ENCODE measurements at places on chromosomes 11 and 22.

- no peak for DNase-seq
These were observed 132.1 kb upstream of the BLID start for GRCh38 chr11:122248131-122248530.

GRCh38 chr11:16800382-16800781 is 61.9 kb downstream of the C11orf58 start:
- no peak for DNase-seq

DNA sequence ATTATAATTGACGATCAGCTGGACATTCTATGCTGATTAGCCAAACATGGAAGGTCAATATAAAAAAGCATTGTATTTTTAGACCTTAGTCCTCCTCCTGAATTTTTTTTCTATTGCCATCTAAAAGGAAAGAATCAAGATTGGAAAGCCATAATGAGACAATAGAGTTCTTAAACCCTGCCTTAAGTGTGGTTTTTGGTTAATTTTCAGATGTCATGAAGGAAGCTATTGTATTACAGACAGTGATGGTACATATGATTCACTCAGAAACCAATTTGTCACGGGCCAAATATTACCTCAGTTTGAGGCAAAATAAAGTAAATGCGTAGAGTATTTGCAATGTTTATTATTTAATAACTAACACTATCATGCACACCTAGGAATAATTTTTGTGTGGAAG is 1164.0 kb upstream of the RAG2 start:
- no peak for DNase-seq

- DNase-seq: no peak
These were observed 789.6 kb downstream of the DLG2 start for GRCh38 chr11:84837402-84838069.

GRCh38 chr11:115282923-115283322 is 221.3 kb downstream of the CADM1 start:
- no peak for DNase-seq

DNA sequence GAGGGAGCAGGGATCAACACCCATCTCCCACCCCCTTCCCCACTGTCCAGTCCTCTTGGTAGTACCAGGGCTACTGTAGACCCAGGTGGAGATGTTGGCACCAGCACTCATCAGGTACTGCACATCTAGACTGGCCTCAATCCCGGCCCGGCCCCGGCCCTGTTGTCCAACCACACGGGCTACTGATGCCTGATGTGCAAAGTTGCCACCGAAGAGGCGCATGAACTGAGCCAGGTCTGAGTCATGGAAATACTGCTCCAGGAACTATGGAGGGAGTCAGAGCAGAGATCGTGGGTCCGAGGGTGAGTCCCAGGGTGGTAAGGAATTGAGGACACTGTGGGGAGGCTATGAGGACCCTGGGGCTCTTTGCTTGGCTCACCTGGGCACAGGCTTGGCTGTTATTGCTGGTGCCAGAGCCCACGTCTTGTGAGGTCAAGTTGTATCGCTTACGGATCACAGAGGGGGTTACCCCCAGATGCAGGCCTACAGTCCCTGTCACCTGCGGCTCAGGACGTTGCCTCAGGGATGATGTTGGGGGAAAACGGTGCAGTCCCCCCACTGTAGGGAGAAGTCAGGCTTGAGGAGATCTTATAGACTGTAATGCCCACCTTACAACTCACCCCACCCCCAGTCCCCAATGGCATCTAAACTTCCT is 2.5 kb downstream of the TPP1 start:
- no peak for DNase-seq

DNA sequence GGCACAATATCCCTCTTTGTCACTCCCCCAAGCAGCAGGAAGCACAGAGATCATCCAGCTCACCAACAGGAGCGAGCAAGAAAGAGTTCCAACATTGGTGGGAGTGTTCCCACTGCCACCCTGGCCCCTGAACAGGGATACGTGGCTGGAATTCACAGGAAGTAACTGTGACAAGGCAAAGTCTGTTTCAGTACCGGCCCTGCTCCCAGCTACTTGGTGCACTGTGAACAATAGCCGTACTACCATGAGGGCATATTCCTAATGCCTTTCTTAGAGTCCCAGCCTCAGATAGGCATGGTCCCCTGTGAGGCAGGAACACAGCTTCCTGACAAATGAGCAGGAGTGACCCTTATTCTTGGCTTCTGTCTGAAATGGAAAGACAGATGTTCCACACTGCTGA is 1.8 kb upstream of the SLC37A2 start:
- DNase-seq: no peak

- no peak for DNase-seq
These were observed 40.1 kb upstream of the LYVE1 start for GRCh38 chr11:10608584-10608983.

DNA sequence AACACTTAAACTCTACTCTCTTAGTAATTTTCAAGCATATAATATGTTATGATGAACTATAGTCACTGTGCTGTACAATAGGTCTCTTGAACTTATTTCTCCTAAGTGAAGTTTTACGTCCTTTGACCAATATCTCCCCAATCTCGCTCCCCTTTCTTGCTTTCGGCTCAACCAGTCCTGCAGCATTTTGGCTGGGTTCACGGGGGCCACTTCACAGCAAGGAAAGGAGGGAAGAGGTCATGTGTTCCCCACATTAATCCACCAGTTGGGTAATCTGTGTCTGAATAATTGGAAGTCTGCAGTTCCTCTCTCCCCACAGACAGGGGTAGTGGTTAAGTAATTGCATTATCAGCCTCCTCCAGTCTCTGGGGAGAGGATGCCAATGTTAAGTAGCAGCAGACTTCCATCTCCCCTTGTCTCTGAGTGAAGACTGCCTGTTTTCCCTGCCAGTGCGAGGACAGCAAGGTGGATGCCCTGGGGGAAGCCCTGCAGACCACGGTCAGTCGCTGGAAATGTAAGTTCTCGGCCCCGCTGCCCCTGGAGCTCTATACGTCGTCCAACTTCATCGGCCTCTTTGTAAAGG is 59.2 kb upstream of the CRTAM start:
- DNase-seq: no peak

- DNase-seq: no peak
These were observed 3.1 kb upstream of the ADM start for GRCh38 chr11:10301656-10302358.

GRCh38 chr11:122209619-122210366 is 93.8 kb upstream of the BLID start:
- no peak for DNase-seq

DNA sequence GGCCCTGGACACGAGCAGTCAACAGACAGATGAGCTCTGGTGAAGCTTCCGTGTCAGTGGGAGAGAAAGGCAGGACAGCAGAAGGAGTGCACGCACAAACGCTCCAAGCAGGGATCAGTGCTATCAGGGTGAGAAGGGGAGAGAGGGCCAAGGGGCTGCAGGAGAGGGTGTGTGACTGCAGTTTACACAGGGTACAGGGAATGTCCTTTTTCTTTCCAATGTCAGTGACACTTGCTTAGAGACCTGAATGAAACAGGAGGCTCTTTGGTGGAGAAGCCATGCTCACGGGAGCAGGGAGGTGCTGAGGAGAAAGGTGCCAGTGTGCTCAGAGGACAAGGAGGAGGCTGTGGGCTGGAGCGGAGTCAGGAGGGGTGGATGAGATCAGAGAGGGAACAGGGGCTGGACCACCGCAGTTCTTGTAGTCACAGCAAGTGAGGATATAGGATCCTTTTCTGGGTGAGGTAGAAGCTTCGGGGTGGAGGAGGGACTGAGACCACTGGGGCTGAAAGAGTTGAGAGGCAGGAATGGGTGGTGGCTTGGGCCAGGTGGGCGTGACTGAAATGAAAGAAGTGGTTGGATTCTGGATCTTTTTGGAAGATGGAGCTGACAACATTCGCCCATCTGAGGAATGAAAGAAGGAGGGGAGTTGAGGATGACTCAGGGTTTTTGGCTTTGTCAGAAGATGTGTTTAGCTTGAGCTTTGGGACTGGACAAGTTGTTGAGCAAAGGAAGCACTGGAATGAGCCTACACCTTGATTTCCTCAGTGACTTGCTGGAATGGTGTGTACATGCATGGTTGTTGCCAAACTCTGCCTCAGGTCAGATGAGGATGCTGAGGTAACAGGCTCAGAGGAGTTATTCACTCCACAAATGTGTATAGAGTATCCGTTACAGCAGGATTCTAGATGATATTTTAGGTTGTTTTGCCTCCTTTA is 87.9 kb downstream of the ADAMTS15 start:
- DNase-seq: no peak

DNA sequence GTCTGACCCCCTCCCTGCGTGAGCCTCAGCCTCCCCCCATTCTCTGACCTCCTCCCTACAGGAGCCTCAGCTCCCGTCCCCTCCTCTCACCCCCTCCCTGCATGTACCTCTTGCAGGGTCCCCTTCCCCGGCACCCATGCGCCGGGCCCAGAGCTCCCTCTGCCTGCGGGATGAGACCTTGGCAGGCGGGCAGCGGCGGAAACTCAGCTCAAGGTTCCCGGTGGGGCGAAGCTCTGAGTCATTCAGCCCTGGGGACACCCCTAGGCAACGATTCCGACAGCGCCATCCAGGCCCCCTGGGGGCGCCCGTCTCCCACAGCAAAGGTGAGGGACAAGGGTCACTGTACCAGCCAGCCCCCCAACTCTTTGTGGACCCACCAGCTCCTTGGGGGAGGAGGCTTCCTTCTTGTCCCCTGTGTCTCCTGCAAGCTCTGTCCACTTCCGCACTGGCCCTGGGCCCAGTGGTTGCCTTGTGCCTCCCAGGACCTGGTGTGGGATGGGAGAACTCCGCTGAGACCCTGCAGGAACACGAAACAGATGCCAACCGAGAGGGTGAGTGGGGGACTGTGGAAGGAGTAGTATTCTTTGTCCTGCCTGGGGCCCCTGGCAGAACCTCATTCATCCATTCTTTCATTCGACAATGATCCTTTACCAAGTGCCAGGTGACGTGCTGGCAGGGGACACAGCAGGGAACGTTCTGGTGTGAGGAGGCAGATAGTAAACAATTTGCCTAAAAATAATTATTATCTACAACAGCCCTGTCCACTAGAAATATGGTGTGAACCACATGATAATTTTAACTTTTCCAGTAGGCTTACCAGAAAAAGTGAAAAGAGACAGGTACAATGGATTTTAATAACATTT is 3.7 kb upstream of the RPS6KA4 start:
- no peak for DNase-seq

- no peak for DNase-seq
These were observed 35.0 kb upstream of the EHF start for GRCh38 chr11:34585735-34586487.

DNA sequence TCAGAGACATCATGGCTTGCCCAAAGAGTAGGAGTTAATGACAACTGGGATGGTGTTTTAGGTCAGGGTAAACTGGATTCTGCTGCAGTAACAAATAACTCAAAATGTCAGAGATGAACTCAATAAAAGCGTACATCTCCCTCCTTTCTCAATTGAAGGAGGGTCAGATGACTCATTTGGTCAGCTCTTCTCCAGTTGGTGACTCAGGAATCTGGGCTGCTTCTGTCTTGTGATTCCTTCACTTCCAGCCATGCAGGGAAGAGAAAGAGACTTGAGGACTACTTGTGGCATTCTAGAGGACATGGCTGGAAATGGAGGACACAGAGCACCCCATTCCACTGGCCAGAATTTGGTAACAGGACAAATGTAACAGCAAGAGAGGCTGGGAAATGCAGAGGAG is 3.2 kb upstream of the SYT13 start:
- DNase-seq: no peak

DNA sequence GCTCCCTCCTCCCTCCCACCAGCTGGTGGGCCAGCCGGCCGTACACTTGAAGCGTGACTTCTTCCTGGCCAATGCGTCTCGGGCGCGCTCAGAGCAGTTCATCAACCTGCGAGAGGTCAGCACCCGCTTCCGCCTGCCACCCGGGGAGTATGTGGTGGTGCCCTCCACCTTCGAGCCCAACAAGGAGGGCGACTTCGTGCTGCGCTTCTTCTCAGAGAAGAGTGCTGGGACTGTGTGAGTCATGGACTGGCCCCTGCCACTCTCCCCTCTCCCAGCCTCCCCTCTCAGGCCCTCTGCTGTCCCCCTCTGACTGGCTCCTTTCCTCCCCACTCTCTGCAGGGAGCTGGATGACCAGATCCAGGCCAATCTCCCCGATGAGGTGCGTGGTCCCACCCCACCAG is 24.7 kb downstream of the CAPN1 start:
- DNase-seq: no peak

GRCh38 chr11:15920856-15921629 is 435.3 kb downstream of the SOX6 start:
- DNase-seq: no peak

DNA sequence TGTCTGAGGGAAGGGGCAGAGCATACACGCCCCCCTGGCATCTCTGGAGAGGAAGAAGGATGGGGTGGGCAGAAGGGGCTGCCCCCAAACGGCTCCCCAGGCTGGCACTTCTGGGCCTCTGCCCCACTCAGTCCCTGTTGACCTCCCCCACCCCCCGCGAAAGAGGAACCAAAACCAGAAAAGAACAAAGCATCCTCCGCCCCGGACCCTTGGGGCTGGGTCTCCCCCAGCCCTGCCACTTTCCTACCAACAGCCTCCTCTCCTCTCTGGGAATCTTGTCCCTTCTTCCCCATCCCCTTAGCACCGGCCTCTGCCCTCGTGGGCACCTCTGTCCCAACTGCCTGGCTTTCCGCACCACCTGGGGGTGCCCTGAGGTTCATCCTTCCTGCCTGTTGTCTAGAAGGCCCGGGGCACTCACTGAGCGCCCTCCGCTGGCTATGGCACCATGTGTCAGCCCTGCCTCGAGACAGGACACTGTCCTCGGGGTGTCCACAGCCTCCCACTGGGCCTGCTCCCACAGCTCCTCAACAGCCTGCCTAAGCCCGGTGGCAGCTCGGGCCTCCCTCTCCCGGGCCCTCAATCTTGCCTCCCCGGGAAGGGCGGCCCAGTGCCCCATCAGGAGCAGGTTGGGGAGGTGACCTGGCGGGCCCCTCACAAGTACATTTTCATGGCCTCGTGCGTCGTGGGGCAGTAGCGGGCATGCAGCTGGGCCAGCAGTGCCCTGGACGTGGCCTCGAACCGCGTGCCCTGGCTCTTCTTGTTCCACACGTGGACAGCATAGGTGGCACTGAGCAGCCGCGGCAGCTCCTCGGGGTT is 28.2 kb downstream of the A4GALT start:
- DNase-seq: no peak

DNA sequence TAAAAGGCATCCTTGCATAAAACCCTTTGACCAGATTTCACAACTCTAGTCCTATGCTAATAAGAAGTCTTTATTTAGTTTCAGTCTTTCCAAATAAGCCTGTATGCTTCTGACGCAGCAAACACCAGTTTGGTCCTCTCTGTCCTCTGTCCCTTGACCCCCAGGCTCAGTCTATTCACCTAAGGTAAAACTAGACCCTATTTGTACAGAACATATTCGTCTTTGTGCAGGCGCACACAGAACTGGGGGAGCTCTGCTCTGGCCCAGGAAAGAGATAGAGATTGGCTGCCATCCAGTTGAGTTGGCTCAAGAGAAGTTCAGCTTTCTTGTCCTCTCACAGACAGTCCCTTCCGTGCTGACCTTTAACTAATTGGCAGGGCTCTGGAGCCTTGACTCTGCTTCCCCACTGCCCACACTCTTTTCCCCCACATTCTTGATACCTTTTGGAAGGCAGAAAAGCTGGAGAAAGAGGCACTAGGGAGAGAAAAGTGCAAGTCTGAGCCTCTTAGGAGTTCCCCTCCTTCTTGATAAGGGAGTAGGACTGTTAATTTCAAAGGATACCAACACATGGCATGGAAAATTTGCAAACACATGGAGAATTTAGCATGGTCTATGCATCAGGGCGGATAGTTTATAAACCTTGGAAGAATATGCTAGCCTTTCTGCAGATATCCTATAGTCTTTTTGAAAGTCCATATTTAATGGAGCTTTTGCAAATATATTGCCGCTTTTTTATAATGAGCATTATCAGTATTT is 21.2 kb upstream of the PSMA1 start:
- no peak for DNase-seq

All from stimulated activated CD8-positive, alpha-beta memory T cell treated with anti-CD3 and anti-CD28 coated beads, Interleukin-4, amount 100 ng/mL, for 1 hour (primary cell).